ENCODE measurements at places on chromosomes 2 and 18. TPM values are rescaled to one million over a fixed set of nuclear protein-coding genes. Genes with fewer than 3 reads are reported as not detected.

The TGFA gene
- total RNA-seq = 17.3 TPM

DNA sequence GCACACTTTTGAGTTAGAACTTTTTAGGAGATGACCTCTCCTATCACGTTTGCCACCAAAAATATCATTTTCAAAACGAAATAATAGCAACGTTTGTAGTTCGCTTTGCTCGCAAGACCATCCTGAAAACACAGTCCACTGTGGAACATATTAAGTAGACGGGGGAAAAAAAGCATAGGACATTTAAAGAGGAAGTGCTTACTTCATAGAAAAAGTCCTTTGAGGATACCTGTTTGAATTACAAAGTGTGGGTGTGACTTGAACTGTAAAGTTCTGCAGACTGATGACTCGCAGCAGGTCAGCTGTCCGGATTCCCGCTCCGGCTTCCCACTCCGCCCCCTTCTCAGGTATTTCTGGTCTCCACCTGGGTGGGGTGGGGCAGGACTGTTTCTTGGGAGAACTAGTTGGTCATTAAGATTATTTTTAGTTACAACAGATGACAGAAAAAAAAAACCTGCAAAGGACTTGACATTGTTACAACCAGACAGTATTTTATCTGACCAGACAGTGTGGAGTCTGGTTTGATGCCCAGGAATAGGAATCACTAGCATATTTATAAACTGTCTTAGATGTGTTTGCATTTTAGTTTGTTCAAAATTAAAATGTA, 13.3 kb downstream of the CNOT11 start:
- H3K36me3 ChIP-seq = peaks cover 58% of the 10 kb centered on the region
- no peak overlapping the region for H3K27ac ChIP-seq
- no peaks in the 10 kb centered on the region for H3K27me3 ChIP-seq
- DNase-seq = no peak
- no peak overlapping the region for H3K4me3 ChIP-seq
- no peaks in the 10 kb centered on the region for H3K4me1 ChIP-seq

GRCh38 chr18:47772374-47773248, 157.8 kb downstream of the SMAD2 start:
- H3K4me1 ChIP-seq = no peaks in the 10 kb centered on the region
- no peak overlapping the region for H3K4me3 ChIP-seq
- no peaks in the 10 kb centered on the region for H3K36me3 ChIP-seq
- H3K27me3 ChIP-seq = peaks cover 10% of the 10 kb centered on the region
- H3K27ac ChIP-seq = no peak overlapping the region
- DNase-seq = peak; percentile 69

The CROCC2 gene
- under 0.01 TPM for total RNA-seq

The PCARE gene
- not detected for total RNA-seq

The NMUR1 gene
- total RNA-seq = not detected

DNA sequence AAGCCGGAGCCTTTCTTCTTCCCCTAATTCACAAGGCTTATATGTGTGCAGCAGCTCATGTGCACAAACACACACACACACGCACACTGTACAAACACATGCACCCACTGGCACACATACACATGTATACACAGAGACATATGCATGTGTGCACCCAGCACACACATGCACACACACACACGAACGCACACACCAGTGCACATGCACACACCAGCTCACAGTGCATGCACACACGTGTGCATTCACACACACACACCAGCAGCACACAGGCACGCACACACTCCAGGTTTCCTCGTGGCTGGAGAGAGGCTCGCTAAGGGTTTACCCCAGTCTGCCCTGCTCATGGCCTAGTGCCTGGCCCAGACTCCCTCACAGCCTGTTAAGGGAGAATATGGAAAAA, 234.0 kb downstream of the EIPR1 start:
- H3K4me1 ChIP-seq = no peaks in the 10 kb centered on the region
- no peak for DNase-seq
- H3K36me3 ChIP-seq = no peaks in the 10 kb centered on the region
- H3K27ac ChIP-seq = no peak overlapping the region
- no peak overlapping the region for H3K4me3 ChIP-seq
- H3K27me3 ChIP-seq = no peaks in the 10 kb centered on the region

GRCh38 chr2:30950339-30950738, 143.1 kb upstream of the CAPN13 start:
- H3K27ac ChIP-seq = no peak overlapping the region
- H3K4me1 ChIP-seq = no peaks in the 10 kb centered on the region
- no peaks in the 10 kb centered on the region for H3K27me3 ChIP-seq
- no peak overlapping the region for H3K4me3 ChIP-seq

GRCh38 chr2:28577791-28578680, 82.2 kb downstream of the PLB1 start:
- H3K27me3 ChIP-seq = no peaks in the 10 kb centered on the region
- no peak overlapping the region for H3K4me3 ChIP-seq
- H3K4me1 ChIP-seq = no peaks in the 10 kb centered on the region
- DNase-seq = no peak
- no peak overlapping the region for H3K27ac ChIP-seq

- H3K4me3 ChIP-seq = no peak overlapping the region
- DNase-seq = no peak
- peaks cover 62% of the 10 kb centered on the region for H3K36me3 ChIP-seq
- H3K4me1 ChIP-seq = no peaks in the 10 kb centered on the region
Measured at GRCh38 chr2:147925886-147926285, 81.1 kb downstream of the ACVR2A start.

DNA sequence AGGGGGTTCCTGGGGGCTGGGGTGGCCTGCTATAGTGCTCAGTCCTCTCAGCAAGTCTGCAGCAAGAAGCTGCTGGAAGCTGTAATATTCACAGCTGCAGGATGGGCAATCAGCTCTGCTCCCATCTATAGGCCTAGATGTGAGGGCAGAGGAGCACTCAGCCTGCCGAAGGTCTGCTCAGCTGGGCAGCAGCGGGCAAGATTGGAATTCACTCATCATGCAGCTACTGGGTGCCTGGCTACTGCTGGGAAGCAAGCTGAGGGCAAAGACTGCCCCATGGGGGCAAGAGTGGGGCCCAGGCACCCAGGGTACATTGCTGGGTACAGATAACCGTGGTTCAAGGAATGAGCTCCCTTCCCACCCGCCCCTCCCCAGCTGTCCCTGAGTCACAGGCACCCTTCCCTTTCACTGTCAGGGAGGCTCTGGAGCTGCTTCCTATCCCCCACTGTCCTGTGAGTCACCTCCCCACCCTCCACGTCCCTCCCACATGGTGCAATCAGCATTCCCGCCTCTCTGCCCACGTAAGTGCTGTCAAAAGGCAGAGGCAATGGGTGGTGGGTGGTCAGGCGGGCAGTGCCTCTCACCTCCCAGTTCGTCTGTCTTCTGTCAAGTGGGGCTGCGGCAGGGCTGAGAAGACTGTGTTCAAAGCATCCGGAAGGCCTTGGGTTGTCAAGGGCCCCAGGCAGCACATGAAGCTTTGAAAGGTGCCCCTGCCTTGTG, 169.2 kb downstream of the TRIM43 start:
- H3K27me3 ChIP-seq = no peaks in the 10 kb centered on the region
- peaks cover 9% of the 10 kb centered on the region for H3K4me1 ChIP-seq
- H3K36me3 ChIP-seq = no peaks in the 10 kb centered on the region
- peak; percentile 91 for DNase-seq
- H3K27ac ChIP-seq = no peak overlapping the region

DNA sequence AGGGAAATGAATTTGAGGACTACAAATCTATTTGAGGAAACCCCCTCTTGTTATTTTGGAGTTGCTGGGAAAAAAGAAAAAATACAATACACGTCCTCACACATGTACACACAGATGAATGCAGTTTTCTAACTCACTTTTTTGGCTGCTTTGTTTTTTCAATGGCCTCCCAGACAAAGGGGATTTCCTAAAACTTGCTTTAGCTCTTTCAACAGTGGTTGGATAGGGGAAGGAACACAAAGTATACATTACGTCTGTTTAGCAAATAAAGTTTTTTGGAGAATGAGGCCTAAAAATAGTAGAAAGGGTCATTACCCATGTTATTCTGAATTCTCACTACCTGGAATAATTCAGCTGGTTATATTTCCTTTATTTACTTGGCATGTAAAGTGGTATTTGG, 125.3 kb upstream of the ITGB6 start:
- H3K4me3 ChIP-seq = no peak overlapping the region
- DNase-seq = no peak
- H3K27me3 ChIP-seq = no peaks in the 10 kb centered on the region
- peaks cover 70% of the 10 kb centered on the region for H3K4me1 ChIP-seq
- H3K27ac ChIP-seq = 0 out of 2 replicates have a peak overlapping the region, but pooled peaks have one; percentile 7

- no peaks in the 10 kb centered on the region for H3K27me3 ChIP-seq
- peaks cover 11% of the 10 kb centered on the region for H3K4me1 ChIP-seq
- DNase-seq = no peak
- no peak overlapping the region for H3K27ac ChIP-seq
Measured at GRCh38 chr18:58953627-58954026, 89.0 kb downstream of the ZNF532 start.

DNA sequence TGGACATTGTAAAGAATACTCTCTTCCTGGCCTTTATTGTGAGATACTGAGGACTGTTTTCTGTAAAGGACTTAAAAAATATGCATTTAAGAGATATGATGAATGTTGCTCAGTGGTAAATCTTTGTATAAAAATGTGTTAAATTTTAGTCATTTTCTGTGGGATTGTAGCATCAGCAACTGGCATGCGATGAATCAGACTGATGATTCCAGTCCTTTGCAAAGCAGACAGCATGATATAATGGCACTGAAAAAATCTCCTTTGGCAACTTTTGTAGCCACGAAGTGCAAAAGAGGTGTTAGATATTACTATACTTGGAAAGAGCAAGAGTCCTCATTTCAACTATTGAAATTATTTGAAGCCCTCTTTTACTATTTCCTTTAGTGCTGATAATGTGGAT, 678.7 kb downstream of the PLCL1 start:
- H3K4me1 ChIP-seq = peaks cover 11% of the 10 kb centered on the region
- H3K4me3 ChIP-seq = no peak overlapping the region
- H3K36me3 ChIP-seq = no peaks in the 10 kb centered on the region
- DNase-seq = peak; percentile 73

DNA sequence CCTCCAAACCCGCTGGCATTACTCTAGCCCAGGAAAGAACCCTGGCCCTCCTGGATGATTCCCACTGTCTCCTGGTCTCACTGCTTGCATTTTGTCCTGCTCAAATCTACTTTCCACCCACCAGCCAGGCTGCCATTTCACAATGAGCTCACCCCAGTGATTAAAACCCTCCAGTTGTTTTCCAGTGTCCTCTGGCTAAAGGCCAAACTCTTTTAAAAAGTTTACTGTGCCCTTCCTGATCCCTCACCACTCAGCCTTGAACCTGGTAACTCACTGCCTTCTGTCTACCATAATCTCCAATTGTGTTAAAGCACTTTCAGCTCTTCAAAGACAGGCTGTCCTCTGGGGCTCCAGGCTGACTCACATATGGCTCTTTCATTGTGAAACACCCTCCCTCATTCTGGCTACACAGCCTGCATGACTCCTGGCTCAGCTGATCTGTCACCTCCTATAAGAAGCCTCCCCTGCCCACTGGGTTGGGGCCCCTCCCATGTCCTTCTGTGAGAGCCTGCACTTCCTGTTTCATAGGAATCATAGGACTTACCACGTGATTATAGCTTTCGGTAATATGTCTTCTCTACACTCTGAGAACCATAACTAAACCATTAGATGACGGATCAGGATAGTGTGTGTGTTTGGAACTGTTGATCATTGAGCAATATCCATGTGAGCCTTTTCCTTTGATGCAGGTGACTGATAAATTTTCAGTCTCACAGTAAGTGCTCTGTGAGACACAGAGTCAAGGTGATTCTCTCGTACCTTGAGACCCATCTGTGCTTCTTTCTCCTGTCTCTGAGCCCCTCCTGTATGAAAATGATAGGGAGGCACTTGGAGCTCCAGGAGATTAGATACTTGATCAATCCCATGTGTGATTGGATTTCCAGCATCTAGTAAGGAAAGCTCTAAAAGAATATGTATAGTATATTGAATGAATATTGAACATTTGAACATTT, 590.8 kb upstream of the ID2 start:
- H3K4me1 ChIP-seq = peaks cover 49% of the 10 kb centered on the region
- H3K36me3 ChIP-seq = no peaks in the 10 kb centered on the region
- DNase-seq = peak; percentile 96
- H3K4me3 ChIP-seq = no peak overlapping the region
- no peaks in the 10 kb centered on the region for H3K27me3 ChIP-seq

GRCh38 chr2:109300582-109300981, 171.6 kb downstream of the SH3RF3 start:
- no peaks in the 10 kb centered on the region for H3K36me3 ChIP-seq
- H3K4me3 ChIP-seq = no peak overlapping the region
- no peaks in the 10 kb centered on the region for H3K4me1 ChIP-seq
- DNase-seq = no peak
- H3K27ac ChIP-seq = no peak overlapping the region

The KATNAL2 gene
- 9.6 TPM for total RNA-seq

DNA sequence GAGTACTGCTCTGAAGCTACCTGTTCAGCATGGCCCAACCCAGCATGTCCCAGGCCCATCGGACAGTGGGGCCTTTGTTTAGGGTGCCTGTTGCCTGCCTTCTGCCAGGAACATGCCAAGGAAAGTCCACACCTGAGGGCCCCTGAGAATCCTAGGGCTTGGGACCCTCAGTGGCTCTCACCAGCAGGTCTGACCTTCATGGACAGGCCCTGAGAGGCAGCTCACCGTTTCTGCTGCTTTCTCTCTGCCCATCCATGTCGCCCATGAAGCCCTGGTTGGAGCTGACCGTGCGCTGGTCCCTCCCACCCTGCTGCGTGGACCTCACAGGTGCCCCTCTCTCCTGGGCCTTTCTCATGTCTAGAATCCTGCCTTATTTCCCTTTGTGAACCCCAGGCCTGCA, 124.0 kb downstream of the GBX2 start:
- no peaks in the 10 kb centered on the region for H3K36me3 ChIP-seq
- H3K4me3 ChIP-seq = no peak overlapping the region
- no peak overlapping the region for H3K27ac ChIP-seq

- no peak overlapping the region for H3K4me3 ChIP-seq
- no peaks in the 10 kb centered on the region for H3K4me1 ChIP-seq
- no peaks in the 10 kb centered on the region for H3K36me3 ChIP-seq
Measured at GRCh38 chr18:25985707-25986394, 104.6 kb downstream of the SS18 start.

DNA sequence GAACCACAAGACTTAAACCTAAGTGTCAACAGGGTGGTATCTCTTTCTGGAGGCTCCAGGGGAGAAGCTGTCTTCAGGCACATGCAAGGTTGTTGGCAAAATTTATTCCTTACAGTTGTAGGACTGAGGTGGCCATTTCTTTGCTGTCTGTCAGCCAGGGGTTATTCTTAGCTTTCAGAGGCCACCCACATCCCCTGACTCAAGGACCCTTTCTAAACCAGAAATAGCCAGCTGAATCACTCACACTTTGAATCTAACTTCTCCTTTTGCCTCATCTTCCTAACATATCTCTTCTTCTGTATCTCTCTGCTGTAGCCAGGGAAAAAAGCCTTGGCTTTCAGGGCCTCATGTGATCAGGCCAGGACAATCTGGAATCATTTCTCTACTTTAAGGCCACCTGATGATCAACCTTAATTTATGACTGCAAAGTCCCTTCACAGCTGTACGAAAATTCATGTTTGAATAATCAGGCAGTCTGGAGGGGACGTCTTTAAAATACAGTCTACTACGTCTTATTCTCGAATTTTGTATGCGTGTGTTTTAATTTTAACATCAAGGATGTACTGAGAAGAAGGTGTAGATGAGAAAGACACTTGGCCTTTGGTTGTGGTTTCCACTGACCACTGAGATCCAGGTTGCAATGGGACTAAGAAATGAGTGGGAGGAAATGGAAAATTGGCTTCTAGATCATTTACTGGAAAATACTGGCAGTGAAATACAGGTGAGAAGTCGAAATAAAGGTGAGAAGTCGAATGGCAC, 90.4 kb downstream of the DOCK10 start:
- peak overlapping the region; percentile 5 for H3K27ac ChIP-seq
- H3K27me3 ChIP-seq = no peaks in the 10 kb centered on the region
- no peak overlapping the region for H3K4me3 ChIP-seq
- DNase-seq = peak; percentile 21
- H3K36me3 ChIP-seq = no peaks in the 10 kb centered on the region
